Stimulated activated CD4-positive, alpha-beta T cell treated with anti-CD3 and anti-CD28 coated beads, Interleukin-4, amount 100 ng/mL, for 1 hour (primary cell): ENCODE measurements at places on chromosomes 5 and 9.

DNA sequence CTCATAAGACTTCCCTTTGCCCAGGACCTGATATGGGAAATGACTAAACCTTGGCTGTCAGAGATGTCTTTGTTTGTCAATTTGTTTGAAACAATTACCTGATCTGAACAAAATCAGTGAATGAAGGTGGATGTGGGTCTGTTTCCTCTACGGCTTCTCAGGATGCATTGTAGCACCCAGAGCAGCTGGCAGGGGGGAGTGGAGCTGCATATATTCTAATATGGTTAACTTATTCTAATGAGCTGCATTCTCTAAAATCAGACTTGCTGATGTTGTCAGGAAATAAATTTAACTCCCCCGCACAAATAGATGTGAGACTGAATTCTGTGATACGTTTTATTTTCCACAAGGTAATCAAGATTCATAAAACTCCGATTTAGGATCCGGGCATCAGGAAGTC is 665.4 kb downstream of the MAT2B start:
- DNase-seq, result no peak

- no peak for DNase-seq
Measured at GRCh38 chr5:65867542-65868195, 58.7 kb upstream of the ERBIN start.

GRCh38 chr5:25345240-25345771 is 700.5 kb upstream of the CDH10 start:
- DNase-seq, result no peak

GRCh38 chr5:146894753-146895521 is 16.4 kb upstream of the PPP2R2B start:
- DNase-seq, result no peak

DNA sequence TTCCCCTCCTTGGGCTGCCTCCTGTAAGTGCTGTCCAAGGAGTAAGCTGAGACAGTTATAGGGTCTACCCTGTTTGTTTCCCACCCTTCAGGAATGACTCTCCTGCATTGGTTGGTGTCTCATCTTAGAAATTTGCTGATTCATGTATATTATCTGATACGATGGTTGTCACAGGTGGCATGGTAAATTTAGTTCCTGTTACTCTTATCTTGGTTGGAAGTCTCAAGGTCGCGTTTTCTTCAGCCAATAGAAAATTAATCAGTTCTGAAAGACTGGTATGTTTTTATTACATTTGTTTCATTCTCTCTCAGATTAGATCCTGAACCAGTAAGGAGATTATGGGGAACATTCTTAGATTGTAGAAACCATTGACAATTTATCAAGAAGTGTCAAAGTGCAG is 42.7 kb downstream of the SCGB3A1 start:
- no peak for DNase-seq

DNA sequence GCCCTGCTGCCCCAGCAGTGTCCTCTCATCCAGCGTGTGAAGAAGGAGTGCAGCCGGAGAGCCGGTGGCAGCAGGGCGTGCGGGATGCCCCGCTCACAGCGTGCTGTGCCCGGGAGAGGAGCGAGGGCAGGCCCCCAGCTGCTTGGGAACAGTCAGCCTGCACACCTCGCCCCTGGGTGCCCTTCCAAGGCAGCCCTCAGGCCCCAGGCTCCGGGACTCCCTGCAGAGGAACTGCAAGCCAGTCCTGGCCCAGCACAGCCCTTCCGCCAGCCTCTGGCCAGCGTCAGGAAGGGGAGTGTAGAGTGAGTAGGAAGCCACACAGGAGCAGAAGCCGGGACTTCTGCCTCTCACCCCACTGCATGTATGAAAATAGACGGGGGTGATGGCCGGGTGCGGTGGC is 43.5 kb downstream of the ADAMTS2 start:
- DNase-seq, result no peak

DNA sequence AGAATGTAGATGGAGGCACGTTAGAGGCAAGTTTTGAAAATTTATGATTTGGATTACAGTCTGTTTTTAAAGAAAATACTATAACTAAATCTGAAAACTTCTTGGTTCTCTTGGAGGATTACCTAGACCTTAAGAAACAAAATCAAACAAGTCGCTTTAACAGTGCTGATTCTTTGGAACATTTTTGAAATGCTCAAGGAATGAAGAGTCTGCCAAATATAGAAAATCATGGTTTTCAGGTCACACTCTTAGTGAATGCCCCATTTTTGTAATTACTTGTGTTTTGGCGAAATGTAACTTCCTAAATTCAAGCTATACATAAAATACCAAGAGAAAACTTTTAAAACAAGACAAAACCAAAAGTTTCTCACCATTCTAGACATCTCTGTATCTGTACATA is 93.2 kb downstream of the EQTN start:
- no peak for DNase-seq

GRCh38 chr5:67543720-67544270 is 347.2 kb upstream of the CD180 start:
- DNase-seq, result no peak

- no peak for DNase-seq
Measured at GRCh38 chr5:109516390-109516789, 106.6 kb upstream of the PJA2 start.

GRCh38 chr9:84791643-84792042 is 122.1 kb downstream of the NTRK2 start:
- DNase-seq, result no peak
